ENCODE measurements at places on chromosomes 4 and X. TPM values are rescaled to one million over a fixed set of nuclear protein-coding genes. Genes with fewer than 3 reads are reported as not detected.

The IL13RA2 gene
- total RNA-seq, result 0.32 TPM

The TACC3 gene
- 16.2 TPM for total RNA-seq

The HMGB3 gene
- 14.8 TPM for total RNA-seq

The UBE2D3 gene
- total RNA-seq, result 257 TPM

The CFI gene
- 60.9 TPM for total RNA-seq

DNA sequence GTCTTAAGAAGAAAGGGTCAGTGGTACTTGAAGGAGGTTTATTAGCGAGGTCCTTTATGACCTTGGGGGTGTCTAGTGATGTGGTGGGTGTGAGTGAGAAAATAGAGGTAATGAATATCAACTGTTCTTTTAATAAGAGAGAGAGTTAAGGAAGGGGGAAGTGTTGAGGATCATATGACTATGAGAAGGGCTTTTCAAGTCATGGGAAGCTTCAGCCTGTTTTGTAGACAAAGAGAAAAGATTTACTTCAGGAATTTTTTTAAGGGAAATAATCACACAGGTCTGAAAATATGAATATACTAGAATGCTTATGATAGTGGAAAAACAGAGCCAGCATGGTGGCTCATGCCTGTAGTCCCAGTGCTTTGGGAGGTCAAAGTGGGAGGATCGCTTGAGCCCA is 41.3 kb upstream of the MTMR1 start:
- no peak for DNase-seq

Data from mucosa of gallbladder (tissue), 1 donor.